ENCODE measurements at places on chromosomes 3 and 15.

DNA sequence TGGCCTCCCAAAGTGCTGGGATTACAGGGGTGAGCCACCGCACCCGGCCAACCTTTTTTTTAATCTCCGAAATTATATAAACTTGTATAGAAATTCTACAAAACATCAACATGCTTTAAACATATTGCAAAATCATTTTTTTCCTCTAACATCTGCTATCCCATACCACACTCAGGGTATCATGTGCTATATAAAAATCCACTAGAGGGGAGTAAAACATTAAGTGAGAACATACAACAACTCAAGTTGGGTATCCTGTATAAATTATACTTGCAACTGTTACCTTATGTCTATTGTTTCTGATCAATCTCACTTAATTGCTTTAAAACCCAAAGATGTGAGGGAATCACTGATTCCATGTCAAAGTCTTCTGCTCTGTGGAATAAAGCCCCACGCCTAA is 71.9 kb upstream of the FBN1 start:
- no peak for DNase-seq

DNA sequence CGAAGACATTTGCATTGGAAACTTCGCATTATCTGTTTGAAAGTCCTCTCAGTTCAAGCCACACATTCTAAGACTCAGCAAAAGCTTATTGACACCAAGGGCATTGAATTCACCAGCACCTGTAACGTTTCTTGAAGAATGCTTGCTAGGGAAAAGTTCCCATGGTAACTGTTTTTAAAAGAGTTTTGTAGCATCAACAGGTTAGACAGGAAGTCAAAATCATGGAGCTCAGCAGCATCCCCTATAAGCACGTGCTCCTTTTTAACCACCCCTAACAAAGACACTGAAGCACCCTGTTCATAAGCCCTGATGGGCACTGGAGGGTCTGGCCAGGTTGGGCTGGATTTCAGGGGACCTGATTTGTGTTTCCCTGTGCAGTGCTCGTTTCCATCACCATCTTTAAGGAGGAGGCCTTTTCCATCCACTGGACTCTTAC is 229.7 kb upstream of the BHLHE40 start:
- DNase-seq = no peak

DNA sequence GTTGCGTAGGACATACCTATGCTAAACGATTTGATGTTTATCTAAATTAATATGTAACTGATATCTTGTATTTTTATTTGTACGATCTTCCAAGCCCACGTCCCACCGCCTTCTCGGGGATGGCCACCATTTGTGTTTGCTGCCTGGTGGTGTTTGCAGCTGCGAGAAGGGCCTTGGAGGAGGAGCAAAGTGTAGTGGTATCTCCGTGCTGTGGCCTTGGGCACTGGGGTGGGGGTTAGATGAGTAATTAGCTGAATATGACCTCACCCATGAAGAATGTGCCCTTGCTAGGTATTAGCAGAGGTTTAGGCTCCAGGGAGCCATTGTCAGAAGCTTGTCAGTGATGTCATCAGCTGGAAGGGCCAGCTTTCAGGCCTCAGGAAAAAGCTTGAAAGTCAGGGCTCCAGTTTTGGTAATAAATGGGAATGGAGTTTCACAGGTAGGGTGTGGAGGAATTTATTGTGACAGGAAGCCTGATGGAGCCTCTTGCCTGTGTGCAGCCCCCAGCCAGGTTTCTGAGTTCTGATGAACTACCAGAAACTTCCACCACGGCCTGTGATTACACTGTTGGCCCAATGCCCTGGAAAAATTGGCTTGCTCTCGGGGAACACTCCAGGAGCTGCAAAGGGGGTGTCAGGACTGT is 41.0 kb downstream of the FLNB start:
- DNase-seq = no peak

- no peak for DNase-seq
These were observed 338.5 kb upstream of the ONECUT1 start for GRCh38 chr15:53128652-53129051.

DNA sequence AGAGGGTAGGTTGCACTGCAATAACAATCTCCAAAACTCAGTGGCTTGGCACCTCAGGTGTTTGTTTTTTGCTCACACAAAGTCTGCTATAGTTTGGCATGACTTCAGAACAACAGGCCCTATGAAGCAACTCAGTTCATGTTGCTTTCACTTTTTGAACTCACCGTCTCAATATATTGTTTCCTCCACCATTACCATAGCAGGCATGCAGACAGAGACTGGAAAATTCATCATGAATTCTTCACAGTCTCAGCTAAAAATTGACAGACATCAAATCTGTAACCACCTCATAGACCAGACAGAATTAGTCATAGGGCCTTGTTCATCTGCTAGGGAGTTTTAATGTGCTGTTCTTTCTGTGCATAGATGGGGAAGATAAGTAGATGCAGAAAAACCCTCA is 161.4 kb upstream of the POU1F1 start:
- DNase-seq = no peak

DNA sequence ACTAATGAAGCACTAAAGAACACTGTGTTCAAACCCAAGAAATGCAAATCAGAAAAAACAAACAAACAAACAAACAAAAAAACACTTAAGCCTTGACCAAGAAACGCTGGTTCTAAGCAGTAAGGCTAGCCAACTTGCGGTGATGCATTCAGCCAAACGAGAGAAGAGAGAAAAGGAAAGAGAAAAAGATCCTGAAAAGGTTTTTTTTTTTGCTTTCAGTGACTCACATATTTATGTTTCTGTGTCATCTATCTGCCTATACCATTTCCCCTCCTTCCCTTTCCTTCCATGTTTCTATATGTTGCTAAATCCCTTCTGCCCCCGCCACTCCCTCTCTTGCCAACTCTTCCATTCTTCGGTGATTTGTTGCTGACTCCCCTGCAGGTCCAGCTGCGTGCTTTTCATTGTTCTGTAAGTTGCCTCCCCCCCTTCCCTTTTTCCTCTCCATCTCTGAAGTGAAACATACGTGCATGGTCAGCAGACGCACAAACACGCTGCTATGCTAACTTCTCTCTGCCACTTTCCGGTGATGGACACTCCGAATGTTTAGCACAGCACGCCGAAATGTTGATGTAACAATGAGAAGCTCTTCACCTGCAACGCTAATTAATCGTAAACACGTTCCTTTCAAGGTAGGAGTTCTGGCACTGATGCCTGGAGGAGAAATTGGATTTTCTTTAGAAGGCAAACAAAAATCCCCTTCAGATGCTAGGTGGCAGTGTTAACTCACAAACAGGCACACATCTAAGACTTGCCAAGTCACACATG is 154.4 kb downstream of the TUSC7 start:
- peak; percentile 15 for DNase-seq

- no peak for DNase-seq
These were observed 6.8 kb upstream of the SNX22 start for GRCh38 chr15:64144565-64145281.

Measured in NCI-H1694 (cell line).